Panc1 (cell line): ENCODE measurements at places on chromosomes 5 and 9. TPM values are rescaled to one million over a fixed set of nuclear protein-coding genes. Genes with fewer than 3 reads are reported as not detected.

DNA sequence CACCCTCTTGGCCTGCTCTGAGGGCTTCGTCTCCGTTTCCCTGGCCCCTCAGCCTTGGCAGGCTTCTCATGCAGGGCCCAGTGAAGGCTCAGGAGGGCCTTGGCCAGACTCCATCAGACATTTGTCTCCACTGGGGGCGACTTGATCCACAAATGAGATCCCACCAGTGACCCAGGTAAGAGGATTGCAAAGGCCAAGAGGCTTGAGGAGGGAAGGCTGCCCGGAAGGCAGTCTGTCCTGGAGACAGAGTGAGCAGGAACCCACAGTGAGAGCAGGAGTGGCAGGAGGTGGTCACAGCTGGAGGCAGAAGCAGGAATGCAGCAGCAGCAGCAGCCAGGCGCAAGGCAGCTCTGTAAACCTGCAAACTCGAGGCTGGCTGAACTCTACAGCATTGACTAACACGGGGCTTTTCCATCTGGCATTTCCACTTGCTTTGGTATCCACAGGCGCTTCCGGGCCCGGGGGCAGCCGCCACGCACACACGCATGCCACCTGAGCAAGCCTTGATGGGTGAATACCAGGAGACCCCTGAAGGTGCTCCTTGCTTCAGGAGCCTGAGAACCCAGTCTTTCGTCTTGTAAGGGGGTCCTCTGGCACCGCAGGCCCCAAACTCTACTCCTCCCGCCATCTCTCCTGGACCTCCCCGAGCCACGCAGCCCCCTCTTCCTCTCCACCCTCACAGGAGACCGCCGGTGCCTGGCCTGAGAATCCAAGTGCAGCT lies 14.7 kb downstream of the MGAT1 start:
- H3K36me3 ChIP-seq = no peaks in the 10 kb centered on the region
- no peak for DNase-seq
- no peak overlapping the region for H3K4me3 ChIP-seq
- H3K27ac ChIP-seq = no peak overlapping the region

EIF4E1B gene
- total RNA-seq = not detected

GRCh38 chr9:88742483-88742882 lies 207.5 kb downstream of the NXNL2 start:
- no peaks in the 10 kb centered on the region for H3K27me3 ChIP-seq
- H3K4me1 ChIP-seq = no peaks in the 10 kb centered on the region
- H3K36me3 ChIP-seq = no peaks in the 10 kb centered on the region
- H3K27ac ChIP-seq = no peak overlapping the region

DNA sequence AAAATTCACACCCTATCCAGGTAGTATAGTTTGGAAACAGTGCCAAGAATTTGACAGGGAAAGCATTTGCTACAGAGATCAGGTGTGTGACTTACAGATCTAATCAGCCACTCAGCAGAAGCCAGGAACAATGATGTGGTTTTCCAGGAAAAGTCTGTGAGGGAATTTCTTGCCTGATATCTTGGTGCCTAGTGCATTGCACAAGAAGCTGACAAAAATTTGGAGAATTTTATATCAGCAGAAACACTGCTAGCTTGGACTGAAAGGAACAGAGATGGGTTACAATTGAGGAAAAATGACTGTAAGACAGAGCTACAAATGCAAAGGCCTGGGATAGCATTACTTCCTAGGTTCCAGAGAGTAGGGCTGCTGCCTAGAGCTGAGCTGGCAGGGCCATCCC lies 658.1 kb upstream of the CHD1 start:
- no peak for DNase-seq
- no peaks in the 10 kb centered on the region for H3K36me3 ChIP-seq
- H3K27ac ChIP-seq = no peak overlapping the region
